Memory B cell (primary cell): ENCODE measurements at places on chromosomes 16 and 17.

DNA sequence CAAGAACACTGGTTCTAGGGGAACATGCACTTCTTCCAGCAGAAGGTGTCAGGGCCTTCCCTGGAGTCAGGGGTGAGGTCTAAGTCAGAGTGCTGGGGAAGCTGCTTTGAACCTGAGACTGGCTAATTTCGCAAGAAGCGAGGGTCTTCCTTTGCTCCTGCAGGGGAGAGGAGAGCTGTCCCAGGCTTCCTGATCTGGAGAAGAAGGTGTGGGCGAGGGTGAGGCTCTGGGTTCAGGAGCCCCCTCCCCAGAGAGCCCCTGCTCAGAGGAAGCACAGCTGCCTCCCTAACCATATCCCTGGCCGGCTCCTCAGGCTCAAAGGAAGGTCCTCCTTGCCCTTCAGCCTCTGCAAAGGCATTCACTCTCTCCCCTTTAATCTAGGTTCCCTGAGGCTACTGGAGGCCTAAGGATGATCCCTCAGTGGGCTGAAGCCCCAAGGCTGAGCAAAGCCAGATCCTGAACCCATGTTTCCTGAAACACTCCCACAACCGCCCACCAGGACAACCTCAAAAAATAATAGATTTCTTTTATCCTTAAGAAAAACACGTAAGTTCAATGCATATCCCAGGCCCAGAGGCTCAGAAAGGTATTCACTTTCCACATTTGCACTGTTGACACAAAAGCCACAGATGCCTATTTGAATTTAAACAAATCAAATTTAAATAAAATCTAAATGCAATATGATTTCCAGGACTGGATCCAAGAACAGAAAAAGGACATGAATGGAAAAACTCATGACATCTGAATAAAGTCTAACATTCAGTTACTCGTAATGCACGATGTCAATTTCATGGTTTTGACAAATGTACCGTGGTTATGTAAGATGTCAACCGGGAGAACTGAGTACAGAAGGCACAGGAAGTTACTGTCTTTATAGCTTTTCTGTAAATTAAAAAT is 71.5 kb upstream of the RCVRN start:
- DNase-seq = no peak

GRCh38 chr17:49219987-49220386 is 9.5 kb downstream of the ABI3 start:
- DNase-seq = no peak

GRCh38 chr16:17331991-17332390 is 138.8 kb downstream of the XYLT1 start:
- DNase-seq = no peak

DNA sequence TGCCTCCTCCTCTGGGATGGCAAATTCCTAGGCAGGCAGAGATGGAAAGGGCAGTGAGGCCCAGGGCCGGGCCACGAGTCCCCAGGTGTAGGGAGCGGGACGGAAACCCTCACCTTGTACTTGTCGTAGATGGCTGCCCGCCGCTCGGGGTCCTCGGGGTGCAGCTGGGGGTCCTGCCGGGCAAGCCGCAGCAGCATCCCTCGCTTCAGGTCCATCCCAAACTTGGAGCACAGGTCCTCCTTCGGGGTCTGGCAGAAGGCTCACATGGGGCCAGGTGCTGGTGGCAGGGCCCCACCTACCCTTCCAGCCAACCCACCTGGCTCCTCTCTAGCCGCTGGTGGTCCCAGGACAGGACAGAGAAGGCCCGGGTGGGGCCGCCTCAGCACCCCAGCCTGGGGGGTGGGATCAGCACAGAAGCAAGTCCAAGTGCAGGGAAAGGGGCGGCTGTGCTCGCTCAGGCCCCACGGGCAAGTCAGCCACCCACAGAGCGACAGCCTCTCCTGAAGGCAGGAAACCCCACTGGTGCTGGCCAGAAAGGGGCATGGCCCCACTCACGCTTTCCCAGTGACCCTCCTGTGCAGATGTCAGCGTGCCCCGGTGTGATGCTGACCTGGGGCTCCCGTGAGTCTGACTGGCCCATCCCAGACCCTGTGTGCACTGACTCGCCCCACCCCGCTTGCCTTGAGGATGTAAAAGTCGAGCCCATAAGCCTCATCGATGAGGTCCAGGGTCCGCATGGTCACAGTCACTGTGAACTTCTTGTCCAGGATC is 1.8 kb downstream of the MRPL28 start:
- DNase-seq = no peak

DNA sequence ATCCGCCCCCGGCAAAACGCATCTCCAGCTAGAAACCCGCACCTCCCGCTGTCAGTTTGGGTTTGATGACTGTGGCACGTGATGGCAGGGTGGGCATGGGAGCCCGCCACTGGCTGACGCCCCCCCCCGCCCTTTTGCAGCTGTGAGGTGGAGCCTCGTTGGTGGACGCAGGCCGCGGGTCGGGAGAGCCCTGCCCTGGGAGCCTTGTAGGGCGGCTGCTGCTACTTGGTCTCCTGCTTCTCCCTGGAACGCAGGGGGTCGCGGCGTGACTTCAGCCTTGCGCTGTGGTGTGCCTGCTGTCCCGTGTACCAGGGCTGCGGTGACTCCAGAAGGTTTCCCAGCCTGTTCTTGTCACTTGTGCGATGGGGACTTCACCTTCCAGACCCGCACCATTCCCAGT is 28.2 kb downstream of the GSE1 start:
- DNase-seq = no peak

GRCh38 chr17:29533976-29534375 is 32.9 kb downstream of the ABHD15 start:
- DNase-seq = no peak

DNA sequence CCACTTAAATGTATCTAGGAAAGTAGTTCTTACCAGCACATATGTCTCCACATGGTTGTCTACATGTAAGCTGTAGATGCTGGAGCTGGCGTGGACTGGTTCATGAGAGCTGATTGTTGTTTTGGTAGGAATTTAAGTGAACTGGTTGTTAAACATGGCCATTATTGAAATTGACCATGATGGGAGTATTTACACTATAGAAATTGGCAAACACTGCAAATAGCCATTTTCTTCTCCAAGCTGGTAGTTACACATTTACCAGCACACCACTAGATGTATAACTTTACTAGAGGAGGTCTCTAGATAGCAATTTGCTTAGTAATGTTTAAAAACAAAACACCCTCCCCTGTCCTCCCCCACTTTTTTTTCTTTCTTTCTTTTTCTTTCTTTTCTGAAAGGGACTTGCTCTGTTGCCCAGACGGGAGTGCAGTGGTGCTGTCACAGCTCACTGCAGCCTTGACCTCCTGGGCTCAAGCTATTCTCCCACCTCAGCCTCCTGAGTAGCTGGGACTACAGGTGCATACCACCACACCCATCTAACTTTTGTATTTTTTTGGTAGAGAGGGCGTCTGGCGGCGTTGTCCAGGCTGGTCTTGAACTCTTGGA is 24.2 kb downstream of the IGSF6 start:
- no peak for DNase-seq

GRCh38 chr17:49031965-49032928 is 35.1 kb downstream of the IGF2BP1 start:
- no peak for DNase-seq

- DNase-seq = no peak
These were observed 41.3 kb downstream of the TBX21 start for GRCh38 chr17:47774331-47774730.

DNA sequence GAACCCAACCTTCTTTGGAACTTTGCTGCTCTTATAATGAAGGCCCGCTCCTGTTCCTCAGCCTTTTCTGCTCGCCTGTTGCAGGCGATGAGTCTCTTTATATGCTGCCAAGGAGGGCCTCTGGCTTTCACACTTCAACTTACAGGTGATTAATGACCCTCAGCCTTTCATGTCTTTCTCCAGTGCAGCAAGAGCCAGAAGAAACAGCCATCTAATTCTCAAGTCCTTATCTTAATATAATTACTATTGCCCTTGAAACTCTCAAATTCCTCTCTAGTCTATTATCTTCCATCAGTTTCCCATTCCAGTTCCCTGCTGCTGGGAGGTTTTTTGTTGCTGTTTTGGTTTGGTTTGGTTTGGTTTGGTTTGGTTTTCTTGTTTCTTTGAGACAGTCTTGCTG is 121.8 kb upstream of the MED13 start:
- DNase-seq = no peak

DNA sequence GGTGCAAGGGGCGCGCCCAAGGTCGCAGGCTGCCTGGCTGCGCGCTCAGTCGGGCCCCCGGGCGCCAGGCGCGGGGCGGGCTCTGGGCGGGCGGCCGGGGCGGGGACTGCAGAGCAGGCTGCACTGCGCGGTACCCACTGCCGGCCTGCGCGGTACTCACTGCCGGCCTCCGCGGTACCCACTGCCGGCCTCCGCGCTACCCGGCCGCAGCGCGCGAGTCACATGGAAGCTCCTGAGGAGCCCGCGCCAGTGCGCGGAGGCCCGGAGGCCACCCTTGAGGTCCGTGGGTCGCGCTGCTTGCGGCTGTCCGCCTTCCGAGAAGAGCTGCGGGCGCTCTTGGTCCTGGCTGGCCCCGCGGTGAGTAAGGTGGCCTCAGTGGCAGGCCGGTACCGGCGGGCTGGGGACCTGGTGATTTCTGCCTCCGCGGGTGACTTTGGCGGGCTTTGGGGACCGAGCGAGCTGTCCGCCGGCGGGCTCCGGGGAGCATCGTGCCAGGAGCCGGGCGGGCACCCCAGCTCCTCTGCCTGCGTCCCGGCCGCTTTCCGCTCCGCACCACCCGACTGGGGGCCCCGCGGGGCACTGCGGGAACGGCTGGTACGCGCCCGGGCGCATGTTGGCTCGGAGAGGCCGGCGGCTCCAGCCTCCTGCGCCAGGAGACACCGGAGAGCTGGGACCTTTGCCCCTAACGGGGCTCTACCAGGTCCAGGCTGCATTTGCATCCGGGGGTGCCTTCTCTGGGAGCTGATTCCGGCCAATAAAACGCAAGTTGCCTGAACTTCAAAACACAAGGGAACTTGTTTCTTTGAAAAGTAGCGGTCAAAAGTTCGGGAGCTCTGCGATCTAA is at the start of gene SLC47A1:
TSS of gene SLC47A1 (plus strand) at position 137 of the 844 bp plus-strand sequence. CDS start at position 223, 86 bp downstream.
- peak; percentile 9 for DNase-seq

DNA sequence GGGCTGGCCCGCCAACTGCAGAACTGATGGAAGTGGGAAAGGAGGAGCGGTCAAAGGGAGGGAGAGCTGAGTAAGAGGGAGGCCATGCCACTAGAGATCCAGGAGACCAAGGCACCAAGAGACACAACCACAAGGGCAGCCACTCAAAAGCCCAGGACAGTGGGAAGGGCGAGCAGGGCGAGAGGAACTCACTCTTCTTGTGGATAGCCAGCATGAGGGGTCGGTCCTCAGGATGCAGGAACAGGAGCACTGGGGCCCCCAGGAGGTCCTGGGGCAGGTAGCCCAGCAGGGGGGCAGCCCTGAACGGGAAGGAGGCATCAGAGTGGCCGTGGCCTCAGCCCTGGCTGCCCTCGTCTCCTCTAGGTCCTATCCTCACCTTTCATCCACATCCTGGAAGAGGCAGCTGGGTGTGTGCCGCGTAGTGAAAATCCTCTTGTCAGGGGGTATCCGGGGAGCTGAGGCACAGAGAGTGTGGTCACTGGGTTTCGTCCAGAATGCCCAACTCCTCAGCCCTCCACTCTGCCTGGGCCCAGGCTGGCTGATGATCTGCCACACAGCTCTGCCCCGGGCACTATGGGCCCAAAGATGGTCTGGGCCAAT is 4.3 kb downstream of the PER1 start:
- DNase-seq = no peak

DNA sequence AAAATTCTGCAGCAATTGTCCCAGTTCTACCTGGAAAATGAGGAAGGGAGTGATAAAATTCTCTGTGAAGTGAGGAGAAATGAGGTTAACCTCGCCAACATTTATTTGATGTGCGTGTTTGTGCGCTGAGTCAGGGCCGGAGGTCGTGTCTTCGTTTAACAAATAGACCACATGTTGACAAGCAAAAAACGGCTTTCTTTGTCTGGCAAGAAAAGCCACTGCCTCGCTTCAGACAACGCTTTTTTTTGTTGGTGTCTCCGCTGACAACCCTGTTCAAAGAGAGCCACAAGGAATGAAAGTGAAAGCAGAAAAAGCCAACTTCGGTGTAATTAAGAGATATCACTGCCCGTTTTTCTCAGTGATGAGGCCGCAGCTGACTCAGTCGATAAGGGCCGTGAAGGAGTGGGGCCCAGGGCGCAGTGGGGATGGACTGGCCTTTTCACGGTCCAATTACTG is 510.6 kb downstream of the CDH13 start:
- no peak for DNase-seq

DNA sequence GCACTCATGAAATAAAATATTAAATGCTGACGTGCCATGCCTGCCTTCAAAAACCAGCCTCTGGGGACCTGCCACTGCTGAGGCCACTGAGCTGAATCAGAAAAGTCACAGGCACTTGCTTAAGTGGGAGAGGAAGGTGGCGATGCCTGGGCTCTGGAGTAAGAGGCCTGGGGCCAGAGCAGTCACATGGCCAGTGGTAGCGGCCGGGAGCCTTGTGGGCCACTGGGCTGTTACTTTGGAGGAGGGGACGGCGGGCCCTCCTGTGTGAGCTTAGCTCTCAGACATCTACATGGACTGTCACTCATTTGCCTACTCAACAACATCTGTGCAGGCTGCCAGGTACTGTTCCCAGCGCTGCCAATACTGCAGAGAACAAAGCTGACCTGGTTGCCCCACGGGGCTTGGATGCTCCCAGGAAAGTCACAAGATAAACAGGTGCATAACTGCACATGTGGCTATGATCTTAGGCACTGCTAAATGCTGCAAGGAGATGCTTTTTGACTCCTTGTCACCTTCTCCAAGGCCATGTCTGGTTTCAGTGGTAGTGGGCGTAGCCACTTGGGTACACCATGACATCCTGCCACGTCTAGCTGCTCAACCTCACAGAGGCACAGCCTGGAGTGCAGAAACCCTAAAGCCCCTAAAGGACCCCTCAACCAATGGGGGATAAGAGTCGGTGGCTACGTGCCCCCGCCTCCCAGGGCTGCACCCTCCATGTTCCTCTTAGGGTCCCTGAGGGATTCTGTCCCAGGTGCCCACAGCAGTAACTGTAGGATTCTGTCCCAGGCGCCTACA is 11.6 kb downstream of the COTL1 start:
- DNase-seq = no peak

- no peak for DNase-seq
These were observed 7.4 kb downstream of the GNAO1 start for GRCh38 chr16:56198755-56199114.

DNA sequence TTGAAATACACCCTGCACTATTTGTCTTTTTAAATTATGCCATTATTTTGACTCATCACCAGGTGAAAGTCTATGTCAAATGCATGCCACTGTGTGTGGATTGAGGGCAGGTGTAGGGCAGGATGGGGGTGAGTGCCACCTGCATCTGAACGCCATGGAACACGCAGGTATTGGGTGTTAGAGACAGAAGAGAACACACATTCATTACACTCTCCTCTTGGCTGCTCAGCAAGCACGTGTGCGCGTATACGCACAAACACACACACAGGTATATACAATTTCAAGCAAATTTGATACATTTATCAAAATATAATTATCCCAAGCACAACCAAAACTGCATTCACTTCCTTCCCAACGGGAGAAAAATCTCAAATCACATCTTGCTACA is 268.9 kb downstream of the NTN1 start:
- DNase-seq = no peak

- no peak for DNase-seq
These were observed 27.7 kb downstream of the TNS4 start for GRCh38 chr17:40473573-40474365.

DNA sequence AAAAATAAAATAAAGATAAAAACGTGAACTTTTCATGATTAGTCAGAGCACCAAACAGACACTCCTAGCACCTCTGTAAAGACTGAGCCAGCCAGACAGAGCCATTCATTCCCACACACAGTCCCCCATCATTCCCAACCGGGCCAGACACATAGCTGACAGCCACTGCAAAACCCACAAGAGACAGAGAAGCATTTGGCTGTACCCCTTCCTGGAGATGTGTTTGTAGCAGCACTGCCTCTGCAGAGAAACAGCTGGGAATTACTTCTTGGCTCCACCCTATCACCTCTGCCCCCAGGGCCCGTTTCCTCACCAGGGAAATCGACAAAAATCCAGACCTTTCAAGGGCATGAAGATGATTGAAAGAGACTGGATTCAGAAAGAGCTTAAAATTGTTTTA is 46.4 kb downstream of the MYH11 start:
- DNase-seq = no peak
